NCI-H1417 treated with DMSO at 0.1 percent for 48 hours (cell line): ENCODE measurements at places on chromosomes 4 and X.

- no peak for DNase-seq
These were observed 101.5 kb downstream of the KDM6A start for GRCh38 chrX:44974451-44974850.

DNA sequence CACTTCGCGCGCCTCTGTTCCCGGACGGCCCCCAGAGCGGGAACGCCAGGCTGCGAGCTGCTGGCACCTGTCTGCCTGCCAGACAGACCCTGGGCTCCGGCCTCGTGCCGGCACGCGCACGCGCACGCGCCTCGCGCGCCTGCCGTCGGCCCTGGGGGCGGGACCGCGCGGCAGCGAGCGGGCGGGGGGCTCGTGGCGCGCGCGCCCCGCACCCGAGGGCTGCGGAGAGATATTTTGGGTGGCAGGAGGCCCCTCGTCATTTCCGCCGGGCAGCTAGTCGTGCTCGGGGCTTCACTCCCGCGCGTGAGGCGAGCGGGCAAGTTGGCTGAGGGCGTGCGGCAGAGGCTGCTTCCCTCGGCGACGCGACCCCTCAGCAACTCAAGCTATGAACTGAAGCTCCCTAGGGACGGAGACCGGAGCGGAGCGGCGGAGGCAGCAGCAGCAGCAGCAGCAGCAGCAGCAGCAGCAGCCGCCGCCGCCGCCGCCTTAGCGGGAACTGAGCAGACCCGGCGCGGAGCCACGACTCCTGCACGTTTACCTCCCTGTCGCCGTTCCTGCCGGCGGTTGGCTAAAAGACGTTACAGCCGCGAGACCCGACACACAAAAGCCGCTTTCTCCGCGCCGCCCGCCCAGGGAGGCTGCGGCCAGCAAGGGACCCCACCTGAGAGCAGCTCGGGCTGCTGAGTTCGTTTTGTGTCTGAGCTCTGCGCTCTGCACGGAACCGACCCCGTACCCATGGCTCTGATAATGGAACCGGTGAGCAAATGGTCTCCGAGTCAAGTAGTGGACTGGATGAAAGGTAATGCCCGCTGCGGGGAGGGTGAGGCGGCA lies at the start of gene CNKSR2:
Gene CNKSR2 (plus strand): TSS at position 256 of the 831 bp plus-strand sequence. CDS start 480 bp downstream, at position 736.
- DNase-seq: peak; percentile 79

DNA sequence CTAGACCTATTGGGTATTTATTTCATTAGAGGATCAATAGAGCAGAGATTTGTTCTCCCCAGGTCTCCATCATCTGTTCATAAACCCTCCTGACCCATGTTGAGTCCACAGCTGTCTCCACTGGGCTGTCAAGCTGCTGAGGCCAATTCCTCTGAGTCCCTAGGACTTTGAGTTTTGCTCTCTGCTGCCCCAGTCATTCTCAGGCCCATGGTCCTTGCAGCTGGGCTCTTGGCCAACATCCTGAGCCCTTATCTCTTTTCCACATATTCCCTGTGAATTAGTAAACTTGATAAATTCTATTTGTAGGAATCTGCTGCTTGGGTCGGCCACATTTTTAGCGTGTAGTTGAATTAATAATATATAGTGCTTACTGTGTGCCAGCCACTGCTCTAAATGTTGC lies 41.9 kb downstream of the FHL1 start:
- no peak for DNase-seq

- DNase-seq: no peak
These were observed 7.4 kb downstream of the AFF1 start for GRCh38 chr4:86942185-86942666.

DNA sequence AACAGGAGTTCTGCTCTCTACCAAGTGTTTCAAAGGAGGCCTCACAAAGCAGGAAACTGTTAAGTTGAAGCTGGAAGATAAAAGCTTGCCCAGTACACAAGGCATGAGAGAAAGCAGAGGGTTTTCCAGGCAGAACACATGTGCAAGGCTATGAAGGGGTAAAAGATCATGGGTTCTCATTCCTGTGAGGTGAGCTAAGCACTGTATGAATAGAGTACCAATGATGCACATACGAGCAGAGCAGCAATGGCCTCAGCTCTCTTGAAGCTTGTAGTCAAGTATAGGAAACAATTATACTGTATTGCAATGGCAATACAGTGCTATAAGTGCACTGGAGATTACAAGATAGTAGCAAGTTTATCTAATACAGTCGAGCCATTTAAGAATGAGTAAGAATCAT lies 18.0 kb downstream of the TTC29 start:
- no peak for DNase-seq

GRCh38 chrX:103153661-103154060 lies 60.7 kb upstream of the NXF3 start:
- DNase-seq: no peak

GRCh38 chr4:140326395-140326993 lies 47.0 kb upstream of the SCOC start:
- no peak for DNase-seq

DNA sequence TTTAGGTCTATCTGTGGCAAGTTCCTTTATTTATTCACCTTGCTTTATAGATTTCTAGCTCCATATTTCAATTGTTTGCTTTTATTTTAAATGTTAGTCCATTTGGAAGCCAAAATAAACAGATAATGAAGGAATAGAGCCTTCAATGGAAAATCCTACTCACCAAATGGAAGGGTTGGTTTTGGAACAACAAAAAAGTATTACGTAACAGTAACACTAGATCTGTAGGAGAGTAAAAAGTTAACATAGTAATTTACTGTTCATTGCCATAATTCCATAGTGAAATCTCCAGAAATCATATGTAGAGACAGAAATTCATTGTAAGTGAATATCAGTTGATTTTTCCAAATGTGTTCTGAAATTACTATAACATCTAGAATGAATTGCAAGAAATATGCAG lies 34.6 kb downstream of the NWD2 start:
- DNase-seq: no peak

DNA sequence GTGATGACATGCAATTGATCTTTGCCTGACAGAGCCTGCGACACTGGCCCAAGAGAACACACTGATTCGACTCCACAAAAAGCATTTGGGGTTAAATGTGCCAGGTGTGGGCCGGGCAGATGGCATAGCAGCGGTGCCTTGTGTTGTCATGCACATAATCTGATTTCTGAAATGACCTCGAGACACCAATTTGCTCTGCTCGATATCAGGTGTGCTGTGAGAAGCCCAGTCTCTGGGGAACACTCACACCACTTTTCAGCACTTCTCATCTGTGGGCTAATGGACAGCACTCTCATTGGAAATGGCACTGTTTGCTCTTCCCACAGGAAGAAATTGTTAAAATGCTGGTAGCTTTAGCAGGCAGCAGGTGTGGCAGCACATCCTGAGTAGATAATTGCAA lies 738.3 kb upstream of the TENM3 start:
- peak; percentile 63 for DNase-seq

DNA sequence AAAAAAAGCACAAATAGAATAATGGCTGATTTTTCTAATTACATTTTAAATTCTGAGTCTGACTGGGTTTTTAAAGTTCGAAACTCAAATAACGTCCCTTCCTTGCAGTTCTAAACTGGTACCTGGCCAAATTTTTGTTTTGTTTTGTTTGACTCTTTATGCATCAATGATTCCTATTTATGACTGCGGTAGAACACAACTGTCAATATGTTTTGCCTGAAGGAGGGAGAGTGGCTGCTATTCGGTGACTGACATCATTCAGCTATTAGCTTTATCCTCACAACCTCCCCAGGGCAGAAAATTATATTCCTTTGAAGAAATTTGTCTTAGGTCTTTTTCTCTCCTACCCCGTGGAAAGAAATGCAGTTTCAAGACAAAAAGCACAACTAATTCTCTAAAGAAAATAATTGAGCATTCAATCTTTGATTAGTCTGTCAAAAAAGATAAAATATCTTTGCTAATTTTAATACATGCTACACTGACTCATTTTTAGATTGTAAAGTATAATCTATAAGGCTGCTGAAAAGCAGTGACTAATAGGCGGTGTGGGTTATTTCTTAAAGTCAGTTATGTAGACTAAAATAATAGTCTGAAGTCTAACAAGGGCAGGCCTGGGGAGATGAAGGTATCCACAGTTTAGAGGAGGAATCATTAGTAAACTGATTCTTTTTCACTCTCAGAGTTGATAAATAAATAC lies 61.9 kb downstream of the TMEM150C start:
- peak; percentile 40 for DNase-seq

- DNase-seq: no peak
These were observed 171.8 kb upstream of the PACRGL start for GRCh38 chr4:20528508-20528907.

DNA sequence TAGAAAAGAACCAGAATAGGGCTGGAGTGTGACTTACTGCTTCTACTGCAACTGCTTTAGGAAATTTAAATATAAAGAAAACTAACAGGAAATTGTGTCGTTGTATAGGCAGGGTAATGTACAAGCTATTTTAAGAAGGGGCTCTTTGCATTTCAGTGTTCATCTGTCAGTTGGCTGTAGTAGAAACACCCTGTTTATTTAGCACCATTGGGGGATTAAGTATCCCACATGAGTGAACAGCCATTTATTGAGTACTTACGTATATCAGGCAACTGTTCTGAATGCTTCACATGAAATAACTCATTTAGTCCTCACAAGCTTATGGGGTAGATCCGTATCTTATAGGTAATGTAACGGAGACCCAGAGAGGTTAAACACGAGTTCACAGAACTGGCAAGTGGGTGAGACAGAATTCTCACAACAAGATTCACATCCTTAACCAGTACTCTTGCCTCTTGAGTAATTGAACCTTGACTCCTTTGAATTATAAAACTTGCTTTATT lies 23.9 kb downstream of the STIM2 start:
- DNase-seq: no peak

DNA sequence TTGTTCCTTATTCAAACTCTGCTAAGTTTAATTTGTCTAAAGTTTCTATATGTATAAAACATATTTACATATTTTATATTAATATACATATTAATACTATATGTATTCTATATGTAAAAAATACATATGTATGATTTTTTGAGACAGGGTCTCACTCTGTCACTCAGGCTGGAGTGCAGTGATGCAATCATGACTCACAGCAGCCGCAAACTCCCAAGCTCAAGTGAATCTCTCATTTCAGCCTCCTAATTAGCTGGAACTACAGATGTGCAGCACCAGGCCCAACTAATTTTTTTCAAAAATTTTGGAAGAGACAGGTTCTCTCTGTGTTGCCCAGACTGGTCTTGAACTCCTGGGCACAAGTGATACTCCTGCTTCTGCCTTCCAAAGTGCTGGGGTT lies 684.9 kb downstream of the TRAM1L1 start:
- no peak for DNase-seq

DNA sequence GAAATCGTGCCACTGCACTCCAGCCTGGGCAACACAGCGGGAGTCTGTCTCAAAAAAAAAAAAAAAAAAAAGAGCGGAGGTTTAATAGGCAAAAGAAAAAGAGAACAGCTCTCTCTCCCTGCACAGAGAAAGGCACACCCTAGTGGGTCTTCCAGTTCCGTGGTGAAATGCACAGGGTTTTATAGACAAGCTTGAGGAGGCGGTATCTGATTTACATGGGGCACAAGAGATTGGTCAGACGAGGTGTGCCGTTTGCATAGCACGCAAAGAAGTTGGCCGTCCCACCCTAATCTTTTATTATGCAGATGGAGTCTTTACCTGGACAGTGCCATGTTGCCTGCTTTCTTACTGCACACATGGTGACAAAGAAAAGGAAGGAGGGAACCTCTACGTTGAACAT lies 33.5 kb upstream of the REST start:
- DNase-seq: no peak

GRCh38 chrX:19953145-19953544 lies 37.7 kb downstream of the BCLAF3 start:
- no peak for DNase-seq

GRCh38 chr4:125679989-125680388 lies 365.2 kb downstream of the FAT4 start:
- DNase-seq: no peak

- DNase-seq: no peak
These were observed 248.1 kb downstream of the USP46 start for GRCh38 chr4:52410971-52411370.

GRCh38 chr4:2044542-2045517 lies 14.3 kb upstream of the NAT8L start:
- no peak for DNase-seq

DNA sequence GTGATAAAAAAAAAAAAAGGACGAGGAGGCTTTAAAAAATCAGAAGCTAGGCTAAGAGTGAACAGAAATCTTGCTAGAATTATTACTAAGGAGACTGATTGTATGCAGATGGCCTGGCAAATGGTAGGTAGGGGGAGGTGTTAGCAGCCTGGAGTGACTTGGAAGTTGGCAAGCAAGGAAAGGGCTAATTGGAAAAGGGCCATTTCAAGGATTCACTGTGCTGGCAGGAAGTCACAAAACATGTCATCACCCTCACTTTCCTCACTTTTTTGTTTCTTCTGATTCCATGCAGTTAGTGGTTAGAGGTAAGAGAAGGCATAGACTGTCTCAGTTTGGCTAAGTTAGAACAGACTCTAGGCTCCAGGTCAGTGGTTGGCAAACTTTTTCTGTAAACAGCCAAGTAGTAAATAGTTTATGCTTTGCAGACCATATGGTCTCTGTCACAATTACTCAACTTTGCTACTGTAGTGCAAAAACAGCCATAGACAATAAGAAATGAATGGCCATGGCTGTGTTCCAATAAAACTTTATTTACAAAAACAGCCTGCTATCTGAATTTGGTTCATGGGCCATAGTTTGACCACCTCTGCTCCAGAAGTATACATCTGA lies 646.5 kb upstream of the ACTRT1 start:
- no peak for DNase-seq
